NCI-H1092 treated with DMSO at 0.1 percent for 48 hours (cell line): ENCODE measurements at places on chromosomes 1 and 21.

GRCh38 chr1:247332215-247332622, 552 bp upstream of the ZNF496 start:
- DNase-seq: peak; percentile 51

DNA sequence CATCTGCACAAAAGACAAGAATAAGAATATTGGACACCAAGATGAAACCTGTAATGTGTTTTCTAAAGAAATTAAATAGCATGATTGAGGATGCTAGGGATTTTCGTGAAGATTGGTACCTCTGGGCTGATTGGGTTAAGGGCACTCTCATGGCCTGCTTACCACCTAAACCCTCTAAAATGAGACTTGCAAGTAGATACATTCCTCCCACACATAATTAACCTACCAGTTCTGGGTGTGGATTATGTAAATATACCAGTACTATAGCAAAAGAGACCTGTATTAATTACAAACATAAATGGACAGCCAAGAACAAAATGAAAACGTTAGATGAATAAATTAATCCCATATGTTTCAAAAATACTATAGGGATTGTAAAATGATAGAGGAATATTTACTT, 1069.6 kb upstream of the B3GALT2 start:
- DNase-seq: no peak

DNA sequence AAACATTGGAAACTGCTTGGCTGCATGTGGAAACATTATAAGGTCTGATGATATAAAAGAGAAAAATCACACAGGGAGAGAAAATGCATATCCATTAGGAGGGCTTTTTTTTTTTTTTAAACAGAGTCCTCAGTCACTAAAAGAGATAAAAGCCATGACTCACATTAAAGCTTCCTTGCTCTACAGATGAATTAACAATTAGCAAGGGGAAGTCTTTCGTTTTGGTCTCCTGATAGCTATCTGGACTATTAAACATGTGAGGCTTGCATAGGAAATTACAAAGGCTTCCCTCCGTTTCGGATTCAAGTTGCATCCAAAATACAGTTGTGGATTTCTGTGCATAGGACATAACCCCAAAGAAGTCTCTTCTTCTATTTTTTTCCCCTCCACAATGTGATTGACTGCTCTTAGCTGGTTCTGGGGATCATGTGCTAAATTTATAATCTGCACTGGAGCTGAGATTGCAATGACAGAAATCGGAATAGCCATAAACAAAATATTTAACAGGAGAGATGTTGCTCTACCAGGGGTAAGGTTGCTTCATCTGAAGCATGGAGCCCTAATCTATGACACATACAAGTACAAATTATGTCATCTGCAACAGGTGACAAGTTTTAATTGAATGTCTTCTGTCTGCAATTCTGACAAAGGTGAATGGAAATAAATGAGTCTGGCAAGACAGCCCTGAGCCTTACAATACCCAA, 146.8 kb downstream of the ESRRG start:
- DNase-seq: no peak

DNA sequence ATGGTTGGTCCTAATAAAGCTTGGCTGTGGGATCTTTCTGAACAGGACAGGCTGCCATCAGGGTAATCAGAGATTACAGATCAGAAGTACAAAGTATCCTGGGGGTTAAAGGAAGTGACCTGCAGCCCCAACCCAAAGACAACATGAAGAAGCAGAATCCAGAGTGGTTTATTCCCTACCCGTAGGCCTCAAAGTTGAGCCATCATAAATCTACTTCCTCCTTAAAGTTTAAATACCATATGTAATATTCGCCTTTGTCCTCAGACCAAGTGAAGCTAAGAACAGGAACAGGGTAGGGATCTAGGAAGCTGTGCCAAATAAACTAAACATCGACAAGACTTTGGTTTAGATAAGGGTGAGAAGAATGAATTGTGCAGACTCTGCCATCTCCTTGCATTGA, 15.9 kb upstream of the DHX9 start:
- DNase-seq: no peak

DNA sequence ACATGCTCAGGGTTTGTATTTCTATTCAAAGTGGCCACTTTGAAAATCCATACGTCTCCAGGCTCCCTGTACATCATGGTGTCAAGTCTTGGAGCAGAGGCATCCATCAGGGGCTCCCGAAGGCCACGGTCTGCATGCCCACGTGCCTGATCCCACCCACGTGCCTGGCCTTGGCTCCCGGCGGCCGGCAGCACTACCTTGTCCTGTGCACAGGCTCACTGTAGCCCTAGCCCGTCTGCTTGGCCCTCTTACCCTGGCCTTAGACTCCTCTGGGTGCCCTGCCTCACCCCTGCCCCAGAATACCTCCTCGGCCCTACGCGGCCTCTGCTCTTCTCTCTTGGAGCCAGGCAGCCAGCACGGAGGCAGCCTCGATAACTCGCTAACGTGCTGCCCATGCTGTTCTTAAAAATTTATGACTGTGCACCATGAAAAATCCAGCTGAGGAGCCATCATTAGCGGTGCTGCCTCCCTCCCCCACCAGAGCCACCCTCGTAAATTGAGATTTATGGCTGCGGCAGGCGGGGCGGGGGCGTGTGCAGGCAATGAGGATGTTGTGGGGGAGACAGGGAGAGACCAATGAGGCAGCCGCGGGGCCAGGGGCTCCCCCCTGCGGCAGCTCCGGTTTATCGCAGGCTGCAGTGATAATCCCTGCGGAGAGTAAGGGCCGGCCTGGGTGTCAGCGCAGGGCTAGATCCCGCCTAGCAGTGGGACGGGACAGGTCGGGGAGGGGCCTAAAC, 24.6 kb downstream of the DMAP1 start:
- DNase-seq: no peak

DNA sequence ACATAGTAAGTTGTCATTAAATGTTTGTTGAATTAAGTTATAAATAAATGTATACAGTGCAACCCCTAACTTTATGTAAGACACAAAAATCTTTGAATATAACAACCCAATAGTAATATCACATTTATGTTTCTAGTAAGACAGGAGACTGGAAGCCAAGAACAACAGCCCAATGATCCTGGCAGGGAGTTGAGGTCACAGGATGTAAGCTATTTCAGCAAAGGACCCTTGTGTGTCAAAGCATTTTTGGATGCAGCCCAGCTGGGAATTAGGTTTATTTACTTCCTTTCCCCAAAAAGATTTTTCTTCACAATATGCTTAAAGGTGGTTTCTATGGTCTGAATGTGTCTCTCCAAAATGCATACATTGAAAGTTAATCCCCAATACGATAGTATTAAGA, 34.0 kb upstream of the ABCA4 start:
- DNase-seq: no peak
